ENCODE measurements at places on chromosomes 7 and 10.
A peak's percentile ranks its signal among the peaks of the same experiment; 100 is the strongest.

DNA sequence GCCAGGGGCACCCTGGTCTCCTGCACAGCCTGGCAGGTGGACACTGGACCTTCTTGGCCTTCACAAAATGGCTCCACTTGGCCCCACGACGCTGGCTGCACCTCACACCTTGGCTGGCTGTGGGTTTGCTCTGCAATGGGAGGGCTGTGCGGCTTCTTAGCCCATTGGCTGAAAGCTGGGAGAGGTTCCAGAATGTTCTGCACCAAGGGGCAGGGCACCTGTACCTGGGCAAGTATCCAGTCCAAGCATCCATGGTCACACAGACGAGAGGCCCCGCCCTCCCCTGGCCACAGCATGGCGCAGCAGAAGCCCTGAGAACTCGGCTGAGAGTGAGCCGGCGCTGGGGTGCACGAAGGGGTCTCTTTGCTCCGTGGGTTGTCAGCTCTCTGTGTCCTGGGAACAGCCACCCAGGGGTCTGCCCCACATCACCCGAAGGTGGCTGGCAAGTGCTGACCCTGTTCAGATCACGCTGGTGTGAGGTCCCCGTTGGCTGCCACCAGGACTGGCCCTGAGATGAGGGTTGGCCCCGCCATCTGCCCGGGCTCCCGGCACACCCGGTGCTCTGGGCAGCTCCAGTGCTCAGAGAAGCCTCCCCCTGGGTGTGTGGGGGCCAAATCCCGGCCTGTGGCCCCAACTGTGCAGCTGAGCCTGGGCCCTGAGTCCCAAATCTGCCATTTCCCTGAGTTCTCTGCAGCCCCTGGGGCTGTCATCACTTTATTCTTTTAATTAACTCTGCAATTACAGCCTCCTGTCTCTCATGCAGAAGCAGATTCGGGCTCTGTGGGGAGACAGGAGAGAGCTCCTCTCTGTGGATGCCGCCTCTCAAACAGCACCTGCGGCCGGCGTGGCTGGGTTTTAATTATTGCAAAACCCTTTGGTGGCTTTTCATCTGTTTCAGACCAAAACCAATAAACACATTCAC, 19.4 kb upstream of the ADGRA1 start:
- no peak for DNase-seq

DNA sequence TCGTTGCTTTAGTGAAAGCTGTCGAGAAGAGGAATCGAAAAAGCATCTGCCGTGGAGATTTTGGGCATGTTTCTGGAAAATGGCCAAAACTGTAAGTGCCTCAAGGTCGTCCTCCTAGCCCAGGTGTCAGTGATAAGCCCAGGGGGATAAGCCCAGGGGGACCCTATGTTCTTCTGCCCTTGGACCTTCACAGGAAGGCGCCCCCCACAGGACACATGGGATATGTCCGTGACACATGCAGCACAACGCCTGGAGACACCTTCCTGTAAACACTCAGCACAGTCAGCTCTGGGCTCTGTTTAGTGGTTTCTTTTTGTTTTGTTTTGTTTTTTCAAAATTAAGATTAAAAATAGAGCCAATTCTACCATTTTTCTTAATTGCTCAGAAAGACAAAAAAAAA, 272.7 kb downstream of the KLF6 start:
- DNase-seq: no peak

DNA sequence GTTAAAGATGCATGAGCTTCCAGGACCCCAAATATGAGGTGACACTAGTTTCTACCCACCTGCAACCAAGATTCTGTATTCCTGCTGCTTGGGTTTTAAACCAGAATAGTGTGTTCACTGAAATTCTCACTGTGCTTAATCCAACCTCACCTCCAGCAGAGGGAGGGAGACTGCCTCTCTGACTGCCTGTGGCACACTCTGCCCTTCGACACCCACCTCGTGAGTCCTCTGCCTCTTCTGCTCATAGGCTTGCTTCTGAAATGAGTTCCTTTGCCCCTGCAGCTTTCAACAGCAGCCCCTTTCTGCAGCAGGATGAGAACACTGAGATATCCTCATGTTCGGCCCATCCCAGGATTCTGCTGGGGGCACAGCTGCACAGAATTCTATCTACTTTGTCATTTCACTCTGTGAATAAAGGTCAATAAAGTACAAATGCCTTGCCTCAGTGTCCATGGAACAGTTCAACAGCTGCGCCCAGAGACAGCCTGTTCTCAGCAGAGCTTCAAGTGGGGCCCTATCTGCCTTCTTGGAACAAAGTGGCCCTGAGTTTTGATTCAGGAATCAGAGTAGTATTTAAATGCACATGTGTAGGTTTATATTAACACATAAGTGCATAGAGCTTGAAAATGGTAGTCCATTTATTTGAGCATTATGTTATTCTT, 632.5 kb downstream of the TNS3 start:
- no peak for DNase-seq

GRCh38 chr7:8564281-8564680, 130.9 kb downstream of the NXPH1 start:
- no peak for DNase-seq

- peak; percentile 45 for DNase-seq
Measured at GRCh38 chr10:49008505-49009198, 69.0 kb upstream of the LRRC18 start.

DNA sequence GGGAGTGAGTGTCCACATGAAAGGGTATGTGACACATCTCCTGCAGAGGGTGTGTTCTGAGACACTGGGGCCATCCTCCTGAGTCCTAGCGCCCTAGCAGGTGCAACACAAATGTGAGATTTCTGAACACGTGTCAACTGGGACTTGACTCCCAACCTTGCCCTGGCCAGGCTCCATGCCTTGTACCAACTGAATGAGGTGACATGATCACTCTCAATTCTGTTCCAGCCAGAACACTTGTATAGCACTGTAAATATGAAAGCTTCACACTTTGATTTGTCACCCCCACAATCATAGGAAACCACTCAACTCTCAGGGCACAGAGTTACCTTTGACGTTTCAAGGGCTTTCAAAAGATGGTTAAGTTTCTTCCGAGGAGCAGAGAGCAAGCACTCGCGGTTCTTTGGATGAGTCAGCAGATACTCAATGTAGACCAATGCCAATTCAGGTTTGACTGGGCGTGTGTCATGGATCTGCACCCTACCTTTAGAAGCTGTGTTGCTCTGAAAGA, 48.6 kb downstream of the NCAPG2 start:
- DNase-seq: no peak

GRCh38 chr10:111579473-111579872, 502.6 kb downstream of the ADRA2A start:
- DNase-seq: no peak

- peak; percentile 32 for DNase-seq
Measured at GRCh38 chr10:114795039-114795438, 26.5 kb upstream of the FHIP2A start.

DNA sequence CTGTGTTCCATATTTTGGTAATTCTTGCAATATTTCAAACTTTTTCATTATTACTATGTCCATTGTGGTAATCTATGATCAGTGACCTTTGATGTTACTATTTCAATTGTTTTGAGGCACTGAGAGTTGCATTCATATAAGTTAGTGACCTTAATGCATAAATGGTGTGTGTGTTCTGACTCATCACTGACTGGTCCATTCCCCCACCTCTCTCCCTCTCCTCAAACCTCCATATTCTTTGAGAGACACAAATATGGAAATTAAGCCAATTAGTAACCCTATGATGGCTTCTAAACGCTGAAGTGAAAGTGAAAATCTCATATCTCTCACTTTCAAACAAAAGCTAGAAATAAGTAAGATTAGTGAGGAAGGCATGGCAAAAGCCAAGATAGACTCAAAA, 739.6 kb downstream of the CCSER2 start:
- DNase-seq: no peak

DNA sequence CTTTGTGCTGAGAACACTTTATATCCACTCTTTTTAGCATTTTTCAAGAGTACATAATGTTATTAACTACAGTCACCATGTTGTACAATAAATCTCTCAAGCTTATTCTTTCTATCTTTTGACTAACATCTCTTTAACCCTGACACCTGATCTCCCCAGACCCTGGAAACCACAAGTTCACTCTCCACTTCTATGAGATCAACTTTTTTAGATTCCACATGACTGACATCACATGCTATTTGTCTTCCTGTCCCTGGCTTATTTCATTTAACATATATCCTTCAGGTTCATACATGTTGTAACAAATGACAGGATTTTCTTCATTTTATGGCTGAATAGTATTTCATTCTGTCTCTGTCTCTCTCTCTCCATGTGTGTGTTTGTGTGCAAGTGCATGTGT, 15.5 kb downstream of the SLC13A1 start:
- no peak for DNase-seq

GRCh38 chr7:31439165-31439564, 74.7 kb upstream of the ITPRID1 start:
- DNase-seq: no peak

GRCh38 chr10:75228278-75228677, 7.5 kb downstream of the COMTD1 start:
- no peak for DNase-seq

DNA sequence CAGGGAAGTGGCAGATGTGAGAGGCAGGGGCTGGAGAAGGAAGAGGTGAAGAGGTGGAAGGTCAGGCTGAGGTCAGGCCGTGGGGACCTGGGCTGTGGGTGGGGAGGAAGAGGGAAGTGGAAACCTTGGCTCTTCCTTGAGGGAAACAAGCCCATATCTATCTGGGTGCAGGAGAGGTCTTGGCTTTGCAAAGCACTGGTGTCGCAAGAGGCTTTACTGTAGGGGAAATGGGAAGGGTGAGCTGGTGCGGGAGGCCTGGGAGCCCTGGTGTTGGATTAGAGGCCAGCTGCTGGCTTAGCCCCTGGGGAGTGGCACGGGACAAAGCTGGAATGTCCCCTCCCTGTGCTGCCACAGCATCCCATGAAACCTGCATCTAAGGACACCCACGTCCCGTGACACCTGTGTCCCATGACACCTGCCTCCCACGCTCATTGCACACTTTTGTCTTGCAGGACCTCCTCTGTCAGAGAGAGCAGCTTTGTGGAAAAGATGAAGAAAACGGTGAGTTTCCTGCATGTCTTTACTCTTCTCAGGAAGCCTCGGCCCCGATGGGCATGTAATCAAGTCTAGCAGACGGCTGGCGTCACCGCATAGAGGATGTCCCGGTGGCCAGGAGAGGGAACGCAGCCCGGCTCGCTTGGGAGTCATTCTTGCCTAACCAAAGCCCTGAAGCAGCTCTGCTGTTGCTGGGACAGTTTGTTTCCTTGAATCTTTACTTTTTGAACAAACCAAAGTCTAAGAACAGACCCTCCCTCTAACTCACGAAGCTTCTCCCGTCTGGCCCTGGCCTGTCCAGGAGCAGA, 22.2 kb downstream of the TMEM120A start:
- DNase-seq: peak; percentile 61

DNA sequence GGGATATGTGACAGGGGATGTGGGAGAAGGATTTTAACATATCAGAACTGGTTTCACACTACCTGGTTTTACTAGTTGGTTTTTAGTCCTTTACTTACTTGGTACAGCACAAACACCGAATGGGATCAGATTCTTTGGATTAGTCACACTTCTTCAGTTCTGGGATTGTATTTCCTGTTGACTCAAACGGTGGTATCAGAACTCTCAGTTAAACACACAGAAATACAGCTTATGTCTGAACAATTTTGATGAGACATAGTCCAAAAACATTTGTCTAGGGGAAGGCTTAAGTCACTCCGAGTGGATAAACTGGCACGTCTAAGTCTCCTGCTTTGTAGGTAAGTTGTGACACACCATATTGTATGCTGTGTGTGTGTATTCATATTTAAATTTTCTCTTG, 480.5 kb downstream of the PHTF2 start:
- DNase-seq: no peak

DNA sequence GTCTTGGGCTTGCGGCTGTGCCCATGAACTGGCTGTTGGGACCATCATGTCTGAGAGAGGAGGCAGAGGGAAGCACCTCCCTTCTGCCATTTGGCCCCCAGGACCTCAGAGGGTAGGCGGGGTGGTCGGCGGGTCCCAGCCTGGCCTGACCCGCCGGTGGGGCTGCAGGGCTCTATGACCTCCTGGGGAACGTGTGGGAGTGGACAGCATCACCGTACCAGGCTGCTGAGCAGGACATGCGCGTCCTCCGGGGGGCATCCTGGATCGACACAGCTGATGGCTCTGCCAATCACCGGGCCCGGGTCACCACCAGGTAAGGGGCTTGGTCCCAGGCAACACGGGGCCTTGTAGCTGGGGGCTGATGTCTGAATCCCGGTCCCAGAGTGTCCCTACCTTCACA, 14.1 kb downstream of the SUMF2 start:
- no peak for DNase-seq

DNA sequence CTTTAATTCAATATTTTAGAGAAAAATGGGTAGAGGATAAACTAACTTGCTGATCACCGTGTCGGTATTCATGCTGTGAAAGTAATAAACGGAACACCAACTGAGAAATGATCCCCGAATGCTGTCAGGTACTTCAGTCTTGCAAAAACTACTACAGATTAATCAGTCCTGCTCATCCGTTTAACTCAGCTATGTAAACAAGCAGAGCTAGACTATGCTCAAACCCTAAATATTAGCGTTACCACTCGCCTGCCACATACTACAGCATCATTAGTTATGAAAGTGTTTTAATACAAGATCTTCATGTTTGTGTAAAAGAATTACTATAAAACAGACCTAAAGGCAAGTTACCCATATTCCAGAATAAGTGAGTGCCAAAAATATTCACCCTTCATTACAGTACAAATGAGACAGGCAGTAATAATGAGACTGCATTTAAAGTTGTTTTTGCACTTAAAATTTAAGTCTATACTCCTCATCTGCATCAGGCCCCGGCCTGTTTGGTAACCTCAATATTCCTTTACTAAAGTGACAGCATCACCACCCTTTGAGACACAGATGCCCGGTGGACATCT, 952 bp downstream of the DNMBP start:
- no peak for DNase-seq

- DNase-seq: no peak
Measured at GRCh38 chr7:1103009-1103788, 15.3 kb downstream of the GPER1 start.

- no peak for DNase-seq
Measured at GRCh38 chr10:46270086-46270811, 16.5 kb upstream of the ANTXRL start.

DNA sequence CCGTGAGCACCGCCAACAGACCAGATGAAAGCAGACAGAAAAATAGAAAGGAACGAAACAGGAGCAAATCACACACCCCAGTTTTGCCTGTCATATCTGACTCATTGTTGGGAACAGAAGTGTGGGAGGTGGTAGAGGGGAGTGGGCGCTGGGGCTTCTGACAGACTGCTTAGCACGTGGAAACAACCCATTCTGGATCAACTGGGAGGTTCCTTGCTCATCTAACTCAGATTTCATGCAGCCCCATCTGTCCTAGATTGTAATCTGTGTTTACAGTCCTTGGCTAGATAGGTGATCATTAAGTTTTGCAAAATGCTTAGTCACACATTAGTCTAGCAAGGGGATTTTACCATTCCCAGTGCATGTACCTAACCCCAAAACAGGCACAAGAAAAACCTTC, 154.1 kb downstream of the NRP1 start:
- DNase-seq: no peak

DNA sequence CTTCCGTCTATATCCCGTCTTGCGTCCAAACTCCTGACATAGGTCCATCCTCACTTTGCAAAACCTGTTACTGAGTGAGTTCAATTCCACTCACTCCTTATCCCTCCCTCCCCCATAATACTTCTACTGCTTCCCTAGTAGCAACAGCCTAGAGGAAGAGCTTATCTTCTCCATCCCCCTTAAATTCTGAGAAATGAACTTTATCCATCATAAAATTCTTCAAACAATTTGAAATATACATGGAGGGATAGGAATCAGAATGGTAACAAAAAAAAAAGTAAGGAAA, 27.6 kb downstream of the SEMA3C start:
- DNase-seq: no peak
